Fibroblast of skin of left quadriceps (primary cell): ENCODE measurements at places on chromosomes 5 and 9.

- DNase-seq = no peak
Measured at GRCh38 chr9:87529671-87530070, 32.0 kb downstream of the DAPK1 start.

DNA sequence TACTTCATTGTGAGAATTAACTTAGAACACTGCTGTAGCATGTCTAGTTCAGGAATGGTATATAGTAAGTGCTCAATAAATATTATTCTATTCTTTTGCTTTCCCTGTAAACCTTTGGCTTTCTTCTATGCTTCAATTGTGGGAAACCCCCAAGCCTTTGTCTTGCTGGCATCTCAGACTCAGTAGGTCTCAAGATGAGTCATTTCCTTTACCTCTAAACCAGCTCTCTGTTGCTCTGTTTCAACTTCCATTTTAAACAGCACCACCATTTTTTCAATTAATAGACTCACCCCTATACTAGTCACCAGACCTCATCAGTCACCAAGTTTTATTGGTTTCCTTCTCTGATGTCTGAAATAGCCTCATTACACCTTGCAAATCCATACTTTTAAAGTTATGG is 43.5 kb downstream of the DMAC1 start:
- no peak for DNase-seq

- DNase-seq = no peak
Measured at GRCh38 chr5:82863266-82863665, 213.9 kb downstream of the TMEM167A start.

- no peak for DNase-seq
Measured at GRCh38 chr5:143354025-143354424, 49.5 kb downstream of the NR3C1 start.
